Stimulated activated memory B cell treated with anti-CD40 and anti-IgM and Interleukin-4, amounts not matched to agents 10 μg/mL and 1 μg/mL and 100 μg/mL, for 72 hours (primary cell): ENCODE measurements at places on chromosomes 3 and 15.
A peak's percentile ranks its signal among the peaks of the same experiment; 100 is the strongest.

DNA sequence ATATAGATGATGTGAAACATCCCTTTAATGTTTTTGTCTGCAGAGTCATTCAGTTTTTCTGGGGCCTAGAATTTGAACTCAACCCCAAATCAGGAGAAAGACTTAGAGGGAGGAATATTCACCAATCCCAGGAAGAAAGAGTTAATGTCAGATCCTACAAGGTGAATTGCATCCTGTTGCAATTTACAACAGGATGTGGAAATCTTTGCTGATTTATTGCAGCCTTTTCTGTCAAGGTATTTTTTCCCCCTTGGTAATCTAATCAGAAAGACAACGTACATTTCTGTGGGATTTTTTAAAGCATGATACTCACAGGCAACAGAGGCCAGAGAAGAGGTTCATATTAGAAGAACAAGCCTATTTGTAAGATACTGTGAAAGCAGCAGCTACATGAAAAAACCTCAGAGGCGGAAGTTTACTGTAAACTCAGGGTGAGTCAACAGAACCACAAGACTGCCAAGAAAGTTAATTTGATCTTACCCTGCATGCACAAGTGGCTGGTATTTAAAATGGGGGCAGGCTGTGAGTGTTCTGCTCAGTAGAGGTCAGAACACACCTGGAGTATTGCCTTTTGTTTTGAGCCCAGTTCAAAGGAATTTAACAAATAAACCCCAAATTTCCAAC is 531.9 kb downstream of the AGBL1 start:
- H3K27me3 ChIP-seq, result no peaks in the 10 kb centered on the region
- H3K4me1 ChIP-seq, result no peaks in the 10 kb centered on the region
- no peak overlapping the region for H3K4me3 ChIP-seq
- no peak for ATAC-seq
- no peaks in the 10 kb centered on the region for H3K36me3 ChIP-seq

- H3K27ac ChIP-seq, result no peak overlapping the region
- H3K36me3 ChIP-seq, result no peaks in the 10 kb centered on the region
- no peaks in the 10 kb centered on the region for H3K4me1 ChIP-seq
- H3K4me3 ChIP-seq, result no peak overlapping the region
- no peak for ATAC-seq
Measured at GRCh38 chr15:36294359-36294758, 285.1 kb upstream of the CDIN1 start.

DNA sequence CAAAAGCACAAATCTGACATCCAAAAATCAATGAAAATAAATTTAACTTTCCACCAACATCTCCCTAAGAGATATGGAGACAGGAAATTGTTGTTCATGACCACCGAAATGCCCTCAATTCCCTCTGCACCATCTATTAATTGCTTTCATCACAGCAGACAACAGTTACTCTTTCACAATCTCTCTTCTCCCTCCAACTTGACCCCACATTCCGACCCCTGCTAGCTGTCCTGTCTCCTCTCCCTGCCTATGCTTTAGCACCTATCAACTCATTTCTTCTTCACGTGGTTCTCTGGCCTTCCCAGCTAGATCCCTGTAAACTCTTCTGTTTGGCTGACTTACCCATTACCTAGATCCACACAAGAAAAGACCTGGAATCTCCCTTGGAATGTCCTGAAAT is 173.9 kb upstream of the ADAMTS9 start:
- no peaks in the 10 kb centered on the region for H3K36me3 ChIP-seq
- no peak for ATAC-seq
- H3K4me3 ChIP-seq, result no peak overlapping the region

GRCh38 chr15:87722941-87723691 is 533.4 kb downstream of the NTRK3 start:
- no peak overlapping the region for H3K27ac ChIP-seq
- no peaks in the 10 kb centered on the region for H3K4me1 ChIP-seq
- ATAC-seq, result no peak
- H3K4me3 ChIP-seq, result no peak overlapping the region
- no peaks in the 10 kb centered on the region for H3K27me3 ChIP-seq
- H3K36me3 ChIP-seq, result no peaks in the 10 kb centered on the region

- ATAC-seq, result no peak
- no peaks in the 10 kb centered on the region for H3K27me3 ChIP-seq
Measured at GRCh38 chr3:134232951-134233350, 17.7 kb downstream of the RYK start.

DNA sequence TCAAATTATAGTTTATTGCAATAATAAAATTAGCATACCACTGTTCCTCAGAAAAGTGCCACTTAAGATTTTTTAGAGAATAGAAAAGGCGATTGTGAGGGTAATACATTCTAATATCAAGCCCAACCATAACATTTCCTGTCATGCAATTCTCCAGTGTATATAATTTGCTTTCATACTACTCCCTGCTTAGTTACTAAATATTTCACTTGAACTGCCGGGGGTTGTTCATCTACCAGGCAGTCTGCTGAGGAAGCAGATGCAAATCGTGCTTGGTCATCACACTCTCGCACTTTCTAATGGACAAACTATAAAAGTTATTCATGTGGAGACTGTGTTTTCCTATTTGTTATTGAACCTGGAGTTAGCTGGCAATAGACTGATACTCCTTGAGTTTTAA is 645.6 kb upstream of the CBLB start:
- H3K4me1 ChIP-seq, result no peaks in the 10 kb centered on the region
- no peaks in the 10 kb centered on the region for H3K27me3 ChIP-seq
- no peak overlapping the region for H3K4me3 ChIP-seq

GRCh38 chr3:128908951-128909350 is 29.5 kb downstream of the ACAD9 start:
- no peak for ATAC-seq
- no peaks in the 10 kb centered on the region for H3K4me1 ChIP-seq
- no peaks in the 10 kb centered on the region for H3K27me3 ChIP-seq
- H3K36me3 ChIP-seq, result peaks cover 54% of the 10 kb centered on the region
- H3K4me3 ChIP-seq, result no peak overlapping the region
- no peak overlapping the region for H3K27ac ChIP-seq

GRCh38 chr3:18423401-18424212 is 1.5 kb downstream of the SATB1 start:
- peak overlapping the region; percentile 96 for H3K4me3 ChIP-seq
- H3K27ac ChIP-seq, result peak overlapping the region; percentile 89
- ATAC-seq, result peak; percentile 34
- H3K27me3 ChIP-seq, result peaks cover 32% of the 10 kb centered on the region
- peaks cover 25% of the 10 kb centered on the region for H3K4me1 ChIP-seq

DNA sequence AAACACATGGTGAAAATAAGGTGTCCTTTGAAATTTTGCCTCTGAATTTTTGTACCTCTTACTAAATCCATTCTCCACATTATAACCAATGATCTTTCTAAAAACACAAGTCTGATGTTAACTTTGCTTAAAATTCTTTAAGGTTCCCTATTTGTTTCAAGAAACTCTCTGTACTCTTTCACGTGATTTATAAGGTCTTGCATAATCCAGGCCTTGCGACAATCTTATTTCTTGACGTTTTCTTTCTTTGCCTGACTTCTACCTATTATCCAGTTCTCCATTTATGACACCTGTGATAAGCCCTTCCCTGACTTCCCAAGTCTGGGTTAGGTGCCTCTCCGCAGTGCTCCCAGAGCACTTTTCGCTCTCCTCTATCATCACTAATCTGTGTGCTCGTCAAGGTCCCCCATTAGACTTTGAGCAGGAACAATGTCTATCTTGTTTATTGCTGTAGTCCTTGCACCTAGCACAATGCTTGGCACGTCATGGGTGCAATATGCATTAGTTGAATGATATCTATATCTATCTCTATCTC is 24.3 kb upstream of the KPNA1 start:
- H3K27me3 ChIP-seq, result no peaks in the 10 kb centered on the region
- H3K27ac ChIP-seq, result no peak overlapping the region
- peaks cover 65% of the 10 kb centered on the region for H3K36me3 ChIP-seq
- ATAC-seq, result no peak
- H3K4me1 ChIP-seq, result no peaks in the 10 kb centered on the region

GRCh38 chr15:59539799-59540198 is 71.8 kb upstream of the GCNT3 start:
- ATAC-seq, result no peak
- no peaks in the 10 kb centered on the region for H3K36me3 ChIP-seq
- H3K4me3 ChIP-seq, result no peak overlapping the region
- no peaks in the 10 kb centered on the region for H3K27me3 ChIP-seq
